ENCODE measurements at places on chromosomes 4 and X.

- DNase-seq, result no peak
Observed at GRCh38 chrX:134601240-134601765, 57.0 kb downstream of the PLAC1 start.

DNA sequence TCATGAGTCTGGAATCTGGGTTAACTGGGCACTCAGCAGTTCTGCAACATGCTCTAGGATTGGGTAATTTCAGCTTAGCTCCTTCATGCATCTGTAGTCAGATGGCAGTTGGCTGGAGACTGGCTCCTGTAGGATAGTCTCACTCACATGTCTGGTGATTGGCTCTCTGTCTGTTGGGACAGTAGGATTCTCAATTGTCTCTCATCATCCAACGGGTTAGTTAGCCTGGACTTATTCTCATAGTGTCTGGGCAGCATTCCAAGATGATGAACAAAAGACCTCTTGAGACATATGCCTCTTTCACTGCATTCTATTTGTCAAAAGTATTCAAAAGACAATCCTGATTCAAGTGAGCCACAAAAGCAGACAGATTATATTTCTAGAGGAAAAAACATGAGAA is 795.6 kb upstream of the GALNTL6 start:
- DNase-seq, result no peak

DNA sequence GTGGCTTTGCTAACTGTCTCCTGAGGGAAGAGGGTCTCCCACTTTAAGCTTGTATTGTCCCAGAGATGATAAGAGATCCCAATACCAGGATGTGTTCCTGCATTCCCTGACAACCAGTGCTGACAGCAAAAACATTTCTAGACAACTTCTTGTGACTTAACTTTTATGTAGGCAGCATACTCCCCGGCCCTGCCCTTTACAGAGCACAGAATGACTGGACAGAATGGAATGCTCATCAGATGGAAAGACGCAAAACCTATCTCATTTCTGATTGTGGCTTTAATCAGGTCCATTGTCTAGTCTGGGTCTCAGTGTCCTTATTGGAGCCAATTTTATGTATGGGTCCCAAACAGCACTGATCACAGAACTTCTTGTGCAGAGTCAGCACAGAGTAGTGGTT is 18.2 kb upstream of the PLAC1 start:
- peak; percentile 38 for DNase-seq

- no peak for DNase-seq
Observed at GRCh38 chr4:1624519-1624910, 59.6 kb downstream of the FAM53A start.

DNA sequence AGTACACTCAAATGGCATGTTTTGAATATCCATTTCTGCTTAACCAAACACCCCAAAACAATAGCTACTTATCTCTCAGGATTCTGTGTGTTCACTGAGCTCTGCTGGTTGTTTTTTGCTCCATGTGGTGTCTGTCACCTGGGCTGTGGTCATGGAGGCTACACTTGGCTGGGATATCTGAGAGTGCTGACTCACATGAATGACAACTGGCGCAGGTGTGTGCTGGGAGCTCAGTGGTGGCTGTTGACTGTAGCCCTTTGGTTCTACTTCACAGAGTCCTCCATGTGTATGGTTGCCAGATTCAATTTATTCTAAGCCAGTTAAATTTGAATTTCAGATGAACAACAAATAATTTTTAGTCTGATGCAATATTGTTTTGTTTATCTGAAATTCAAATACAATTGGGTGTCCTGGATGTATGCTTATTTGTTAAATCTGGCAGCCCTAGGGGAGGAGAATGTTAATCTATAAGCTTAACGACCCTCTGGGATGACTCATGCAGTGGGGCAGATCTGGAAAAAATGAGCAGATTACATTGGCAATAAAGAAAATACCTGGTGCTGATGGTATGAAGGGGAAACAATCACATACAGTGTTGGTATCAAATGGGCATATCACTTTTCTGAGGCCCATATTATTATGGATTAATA is 28.2 kb upstream of the TCEAL4 start:
- no peak for DNase-seq

Data from non-pigmented ciliary epithelial cell (primary cell).